Activated naive CD8-positive, alpha-beta T cell treated with anti-CD3 and anti-CD28 coated beads for 36 hours (primary cell): ENCODE measurements at places on chromosomes 6 and 20.

GRCh38 chr20:10613911-10614310 is 59.9 kb downstream of the JAG1 start:
- no peaks in the 10 kb centered on the region for H3K27me3 ChIP-seq
- H3K27ac ChIP-seq, result no peak overlapping the region
- peaks cover 32% of the 10 kb centered on the region for H3K36me3 ChIP-seq

- H3K4me1 ChIP-seq, result no peaks in the 10 kb centered on the region
- DNase-seq, result no peak
- H3K27me3 ChIP-seq, result no peaks in the 10 kb centered on the region
- no peak overlapping the region for H3K27ac ChIP-seq
Observed at GRCh38 chr6:753486-753885, 60.5 kb upstream of the EXOC2 start.

DNA sequence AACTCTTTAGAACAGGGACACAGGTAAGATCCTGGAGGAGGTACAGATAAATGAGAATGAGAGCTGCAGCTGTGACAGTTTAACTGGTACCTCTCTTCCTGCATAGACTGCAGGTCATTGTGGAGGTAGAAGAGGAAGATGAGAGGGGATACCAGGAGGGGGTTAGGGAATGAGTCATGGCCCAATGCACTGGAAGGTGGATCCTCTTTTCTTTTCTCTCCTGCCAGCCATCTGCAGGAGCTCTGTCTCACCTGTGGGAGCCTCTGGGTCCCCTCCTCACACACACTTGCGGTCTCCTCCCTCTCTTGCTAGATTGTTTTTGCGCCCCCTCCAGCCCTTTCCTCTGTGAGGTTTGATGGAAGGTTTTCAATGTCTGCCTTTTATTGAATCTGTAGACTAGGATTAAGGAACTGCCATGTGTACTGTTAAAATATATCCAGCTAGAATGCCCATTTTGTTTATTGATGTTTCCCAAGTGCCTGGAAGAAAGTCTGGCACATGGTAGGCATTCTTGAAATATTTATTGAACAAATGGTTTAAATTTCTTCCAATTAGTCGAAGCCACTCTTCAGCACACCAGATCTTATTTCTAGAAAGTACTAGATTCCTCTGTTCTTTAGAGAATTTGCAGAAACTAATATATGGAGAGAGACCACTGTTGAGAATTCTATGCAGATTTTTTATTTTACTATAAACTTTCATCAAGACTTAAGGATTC is 13.0 kb downstream of the C6orf163 start:
- no peak overlapping the region for H3K4me3 ChIP-seq
- H3K36me3 ChIP-seq, result peaks cover 10% of the 10 kb centered on the region
- no peaks in the 10 kb centered on the region for H3K4me1 ChIP-seq
- H3K27me3 ChIP-seq, result no peaks in the 10 kb centered on the region
- no peak for DNase-seq

GRCh38 chr20:3934624-3935023 is 45.4 kb downstream of the PANK2 start:
- DNase-seq, result no peak
- H3K27me3 ChIP-seq, result no peaks in the 10 kb centered on the region
- H3K36me3 ChIP-seq, result peaks cover 40% of the 10 kb centered on the region
- no peak overlapping the region for H3K4me3 ChIP-seq

GRCh38 chr6:343960-344815 is 47.4 kb upstream of the IRF4 start:
- H3K27ac ChIP-seq, result no peak overlapping the region
- peaks cover 11% of the 10 kb centered on the region for H3K36me3 ChIP-seq
- peaks cover 31% of the 10 kb centered on the region for H3K4me1 ChIP-seq
- H3K27me3 ChIP-seq, result no peaks in the 10 kb centered on the region
- no peak overlapping the region for H3K4me3 ChIP-seq

DNA sequence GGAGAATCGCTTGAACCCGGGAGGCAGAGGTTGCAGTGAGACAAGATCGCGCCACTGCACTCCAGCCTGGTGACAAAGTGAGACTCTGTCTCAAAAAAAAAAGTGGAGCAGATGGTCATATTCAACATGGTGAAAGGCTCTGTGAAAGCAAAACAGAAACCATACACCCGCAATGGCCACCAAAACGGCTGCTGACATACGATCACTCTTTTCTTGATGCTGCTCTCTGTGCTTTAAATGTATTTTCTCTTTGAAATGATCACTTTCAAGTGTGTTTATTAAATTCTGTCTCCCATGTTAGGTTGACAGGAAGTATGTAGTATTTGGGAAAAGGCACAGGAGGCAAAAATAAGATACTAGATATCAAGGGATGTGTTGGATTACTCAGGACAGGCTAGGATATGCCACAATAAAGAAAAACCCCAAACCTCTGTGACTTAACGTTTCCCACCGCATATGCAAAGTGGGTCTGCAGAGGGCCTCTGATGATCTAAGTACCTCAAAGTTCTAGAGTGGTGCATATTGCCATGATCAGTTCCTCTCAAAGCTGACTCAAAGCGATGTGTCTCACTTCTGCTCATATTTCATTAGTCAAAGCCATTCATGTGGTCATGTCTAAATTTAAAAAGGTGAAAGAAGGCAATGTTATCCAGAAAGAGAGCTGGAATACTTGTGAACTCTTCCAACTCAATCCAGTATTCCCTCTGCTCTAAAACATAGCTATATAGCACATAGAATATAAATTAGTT is 155.1 kb upstream of the SOX4 start:
- peak overlapping the region; percentile 81 for H3K27ac ChIP-seq
- H3K4me3 ChIP-seq, result peak overlapping the region; percentile 16
- peaks cover 21% of the 10 kb centered on the region for H3K4me1 ChIP-seq

DNA sequence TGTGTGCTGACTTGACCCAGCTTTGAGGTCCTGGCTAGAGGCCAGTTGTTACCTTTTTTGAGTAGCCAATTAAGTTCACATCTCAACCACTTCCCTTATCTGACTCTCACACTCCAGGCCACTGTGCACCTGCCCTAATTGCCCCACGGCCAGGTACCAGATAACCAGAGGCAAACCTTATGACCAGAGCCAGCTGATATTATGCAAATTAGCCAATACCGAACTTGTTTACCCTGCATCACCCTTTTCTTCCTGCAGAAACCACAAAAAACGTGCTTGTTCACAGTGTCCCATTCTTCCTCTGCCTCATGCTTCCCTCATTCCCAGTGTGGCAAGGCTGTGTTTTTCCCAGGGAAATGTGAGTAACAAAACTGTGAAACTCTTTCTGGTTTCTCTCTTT is 89.3 kb downstream of the HTR1B start:
- no peak overlapping the region for H3K27ac ChIP-seq
- no peak overlapping the region for H3K4me3 ChIP-seq
- H3K27me3 ChIP-seq, result no peaks in the 10 kb centered on the region
- H3K36me3 ChIP-seq, result no peaks in the 10 kb centered on the region

- no peak overlapping the region for H3K4me3 ChIP-seq
- peaks cover 3% of the 10 kb centered on the region for H3K27me3 ChIP-seq
- no peak overlapping the region for H3K27ac ChIP-seq
- H3K4me1 ChIP-seq, result peaks cover 3% of the 10 kb centered on the region
- H3K36me3 ChIP-seq, result no peaks in the 10 kb centered on the region
Observed at GRCh38 chr6:105815661-105816555, 270.2 kb upstream of the PRDM1 start.

- no peaks in the 10 kb centered on the region for H3K4me1 ChIP-seq
- H3K4me3 ChIP-seq, result no peak overlapping the region
- H3K27ac ChIP-seq, result no peak overlapping the region
- H3K27me3 ChIP-seq, result peaks cover 6% of the 10 kb centered on the region
Observed at GRCh38 chr20:41776421-41776820, 158.2 kb upstream of the CHD6 start.

DNA sequence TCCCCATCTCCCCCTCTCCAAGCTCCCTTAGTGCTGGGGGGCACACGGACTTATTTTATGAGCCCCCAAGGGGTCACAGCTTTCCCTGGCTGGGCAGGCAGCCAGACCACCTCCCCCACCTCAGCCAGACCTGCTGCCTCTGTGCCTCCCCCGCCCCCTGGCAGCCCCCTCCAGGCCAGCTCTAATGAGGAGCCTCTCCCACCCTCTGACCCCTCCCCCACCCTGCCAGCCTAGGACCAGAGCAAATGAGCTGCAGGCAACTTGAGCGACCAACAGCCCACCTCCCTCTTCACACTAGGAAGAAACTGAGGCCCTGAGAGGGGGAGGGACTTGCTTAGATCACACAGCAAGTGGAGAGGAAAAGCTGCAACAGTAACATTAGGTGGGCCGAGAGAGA is 1.9 kb downstream of the GDF5 start:
- no peak for DNase-seq
- H3K27me3 ChIP-seq, result peaks cover 13% of the 10 kb centered on the region
- H3K36me3 ChIP-seq, result no peaks in the 10 kb centered on the region
- H3K27ac ChIP-seq, result no peak overlapping the region

GRCh38 chr6:40551966-40552505 is 35.1 kb downstream of the LRFN2 start:
- peaks cover 3% of the 10 kb centered on the region for H3K27me3 ChIP-seq
- H3K4me3 ChIP-seq, result no peak overlapping the region
- no peak for DNase-seq
- no peaks in the 10 kb centered on the region for H3K36me3 ChIP-seq
- H3K27ac ChIP-seq, result no peak overlapping the region

DNA sequence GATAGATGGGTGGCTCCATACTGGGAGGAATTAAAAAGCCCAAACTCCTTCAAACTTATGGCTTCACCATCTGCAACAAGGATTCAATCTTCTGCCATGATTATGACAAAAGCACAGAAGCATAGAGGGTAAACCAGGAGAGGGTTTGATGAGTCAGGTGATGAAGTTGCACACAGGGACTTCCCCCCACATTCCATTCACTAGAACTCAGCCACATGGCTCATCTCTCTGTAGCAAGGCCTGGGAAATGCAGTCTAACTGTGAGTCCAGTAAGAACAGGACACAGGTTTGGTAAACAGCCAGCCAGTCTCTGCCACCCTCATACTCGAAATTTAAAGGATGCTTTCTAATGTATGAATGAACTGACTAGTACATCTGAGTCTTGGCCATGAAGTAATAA is 142.9 kb downstream of the HIVEP2 start:
- H3K27ac ChIP-seq, result peak overlapping the region; percentile 89
- DNase-seq, result peak; percentile 48
- no peaks in the 10 kb centered on the region for H3K27me3 ChIP-seq
- H3K36me3 ChIP-seq, result peaks cover 65% of the 10 kb centered on the region

DNA sequence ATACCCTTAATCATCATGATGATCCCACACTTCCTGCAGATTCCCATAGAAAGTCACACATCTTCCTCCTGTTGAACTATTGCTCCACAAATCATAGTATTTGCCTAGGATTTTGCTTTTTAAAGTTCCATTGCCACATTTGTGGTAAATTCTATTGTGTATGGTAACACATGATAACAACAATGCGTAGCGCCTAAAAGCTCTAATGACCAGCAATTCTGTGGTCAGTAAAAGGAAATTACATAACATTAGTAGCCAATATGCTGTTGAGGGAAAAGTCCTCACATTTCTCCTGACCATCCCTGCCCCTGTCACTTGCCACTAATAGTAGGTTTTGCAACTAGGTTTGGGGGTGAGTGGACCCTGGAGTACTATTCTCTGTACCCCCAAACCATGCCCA is 31.8 kb upstream of the PDE7B start:
- DNase-seq, result no peak
- H3K4me1 ChIP-seq, result no peaks in the 10 kb centered on the region
- H3K27ac ChIP-seq, result no peak overlapping the region
- no peak overlapping the region for H3K4me3 ChIP-seq

DNA sequence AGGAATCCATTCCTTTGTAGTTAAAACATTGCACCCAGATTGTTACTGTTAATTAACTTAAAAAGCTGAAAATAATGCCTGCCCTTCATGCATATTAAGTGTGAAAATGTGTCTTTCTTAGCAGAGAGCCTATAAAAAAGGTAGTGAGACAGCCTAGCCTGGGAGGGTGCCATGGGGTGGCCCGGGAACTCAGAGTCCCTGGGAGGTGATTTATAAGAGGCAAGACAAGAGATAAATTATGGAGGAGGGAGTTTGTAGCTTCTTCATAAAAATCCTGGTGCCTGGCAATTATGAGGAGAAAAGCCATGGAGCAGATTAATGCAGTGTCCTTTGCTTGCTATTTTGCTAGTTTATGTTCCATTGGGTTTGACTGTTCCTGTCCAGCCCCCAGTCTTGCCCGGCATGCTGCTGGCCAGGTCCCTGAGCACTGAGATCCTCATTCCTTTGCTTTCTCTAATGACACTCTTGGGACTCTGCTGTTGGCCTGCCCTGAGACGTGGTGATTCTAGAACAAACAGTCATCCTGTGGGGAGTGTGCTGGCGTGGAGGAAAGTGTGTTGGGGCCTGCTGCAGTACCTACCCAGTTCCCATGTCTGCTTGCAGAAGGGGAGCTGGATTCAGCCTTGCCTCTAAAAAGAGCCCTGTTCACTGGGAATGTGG is 4.2 kb downstream of the MLN start:
- peaks cover 17% of the 10 kb centered on the region for H3K27me3 ChIP-seq
- H3K27ac ChIP-seq, result no peak overlapping the region
- no peak for DNase-seq

- no peak overlapping the region for H3K4me3 ChIP-seq
- no peak for DNase-seq
- H3K27ac ChIP-seq, result no peak overlapping the region
- peaks cover 2% of the 10 kb centered on the region for H3K4me1 ChIP-seq
- H3K27me3 ChIP-seq, result peaks cover 55% of the 10 kb centered on the region
Observed at GRCh38 chr20:49505518-49505917, 23.1 kb upstream of the KCNB1 start.

- DNase-seq, result no peak
- H3K36me3 ChIP-seq, result no peaks in the 10 kb centered on the region
- no peaks in the 10 kb centered on the region for H3K4me1 ChIP-seq
- no peak overlapping the region for H3K27ac ChIP-seq
- H3K4me3 ChIP-seq, result no peak overlapping the region
- H3K27me3 ChIP-seq, result no peaks in the 10 kb centered on the region
Observed at GRCh38 chr6:38179300-38179699, 359.8 kb downstream of the ZFAND3 start.

GRCh38 chr20:21398109-21399004 is 1.0 kb upstream of the NKX2-4 start:
- H3K27ac ChIP-seq, result no peak overlapping the region
- peaks cover 74% of the 10 kb centered on the region for H3K27me3 ChIP-seq
- no peak for DNase-seq
- peaks cover 9% of the 10 kb centered on the region for H3K4me1 ChIP-seq
- H3K4me3 ChIP-seq, result no peak overlapping the region
